ENCODE measurements at places on chromosomes 6 and 20.

GRCh38 chr6:118618676-118619377 is 32.6 kb downstream of the CEP85L start:
- DNase-seq = peak; percentile 70

DNA sequence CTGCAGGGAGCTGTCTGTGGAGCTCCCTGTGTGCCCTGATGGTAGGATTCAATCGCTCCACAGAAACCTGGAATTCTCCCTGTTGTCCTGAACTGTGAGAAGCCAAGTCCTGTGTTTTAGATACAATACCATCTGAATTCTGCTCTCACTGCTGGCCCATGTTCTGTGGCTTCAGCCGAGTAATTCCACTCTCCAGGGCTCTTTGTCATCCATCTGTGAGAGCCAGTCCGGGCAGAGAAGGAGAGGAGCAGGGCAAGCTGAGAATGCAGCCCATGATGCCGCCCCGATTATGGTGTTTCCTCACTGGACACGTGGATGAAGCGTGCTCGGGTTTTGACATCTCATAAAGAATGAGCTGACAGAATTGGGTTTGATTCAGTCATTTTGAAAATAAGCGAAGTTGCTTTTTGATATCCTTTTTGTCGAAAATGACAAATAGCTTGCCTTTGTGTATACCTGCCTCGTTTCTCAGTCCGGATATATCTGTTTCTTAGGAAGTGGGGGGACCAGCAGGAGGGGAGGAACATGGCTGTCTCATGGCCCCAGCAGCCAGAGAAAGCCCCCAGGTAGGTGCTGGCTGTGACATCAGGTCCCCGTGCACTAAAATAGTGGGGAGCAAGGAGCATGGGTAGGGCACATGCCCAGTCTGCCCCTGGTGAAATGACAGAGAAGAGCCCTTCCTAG is 8.2 kb upstream of the CD93 start:
- no peak for DNase-seq

- DNase-seq = no peak
Measured at GRCh38 chr6:49384904-49385303, 78.1 kb downstream of the MMUT start.

- DNase-seq = no peak
Measured at GRCh38 chr20:16748308-16748900, at the start of gene OTOR. Gene OTOR, plus strand, starts transcription at chr20:16748358. Its CDS starts 44 bp downstream, at chr20:16748402.

- no peak for DNase-seq
Measured at GRCh38 chr20:54474866-54475265, 527 bp upstream of the DOK5 start.

DNA sequence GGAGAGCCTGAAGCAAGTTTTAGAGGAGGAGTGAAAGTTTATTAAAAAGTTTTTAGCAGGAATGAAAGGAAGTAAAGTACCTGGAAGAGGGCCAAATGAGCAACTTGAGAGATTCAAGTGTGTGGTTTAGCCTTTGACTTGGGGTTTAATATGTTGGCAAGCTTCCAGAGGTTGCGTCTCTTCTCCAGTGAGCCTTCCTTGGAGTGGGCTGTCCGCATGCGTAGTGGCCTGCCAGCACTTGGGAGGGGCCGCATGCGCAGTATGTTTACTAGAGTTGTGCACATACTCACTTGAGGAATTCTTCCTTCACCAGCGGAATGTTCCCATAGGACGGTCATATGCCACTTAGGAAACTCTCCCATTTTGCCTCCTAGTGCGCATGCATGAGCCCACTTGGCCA is 235.2 kb downstream of the ALDH8A1 start:
- DNase-seq = no peak

GRCh38 chr6:81750681-81751387 is 1.6 kb downstream of the TENT5A start:
- DNase-seq = no peak

DNA sequence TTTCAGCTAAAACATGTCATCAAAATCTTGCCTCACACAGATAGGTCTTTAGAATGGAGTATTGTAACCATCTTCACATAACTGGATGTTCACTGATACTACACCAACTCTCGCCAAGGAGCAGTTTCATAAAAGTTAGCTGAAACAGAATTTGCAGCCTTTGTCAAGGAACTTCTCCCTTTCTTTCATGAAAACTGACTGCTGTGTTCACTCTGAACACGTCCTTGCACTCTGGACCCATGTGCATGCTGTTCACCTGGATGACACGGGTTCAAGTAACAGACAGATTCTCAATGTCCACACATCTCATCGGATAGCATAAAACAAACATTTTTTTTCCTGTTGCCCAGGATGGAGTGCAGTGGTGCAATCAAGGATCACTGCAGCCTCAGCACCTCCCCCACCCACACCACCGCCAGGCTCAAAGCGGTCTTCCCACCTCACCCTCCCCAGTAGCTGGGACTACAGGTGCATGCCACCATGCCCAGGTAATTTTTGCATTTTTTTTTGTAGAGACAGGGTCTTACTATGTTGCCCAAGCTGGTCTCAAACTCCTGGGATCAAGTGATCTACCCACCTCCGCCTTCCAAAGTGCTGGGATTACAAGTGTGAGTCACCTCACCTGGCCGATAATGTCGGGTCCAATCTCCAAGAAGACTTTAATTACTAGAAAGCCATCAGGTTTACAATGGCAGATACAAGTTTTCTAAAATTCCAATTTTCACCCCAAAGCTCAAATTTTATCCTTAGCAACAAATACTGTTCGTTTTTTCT is 9.4 kb downstream of the DIDO1 start:
- DNase-seq = no peak

GRCh38 chr6:139156551-139156950 is 21.7 kb downstream of the HECA start:
- no peak for DNase-seq

- DNase-seq = no peak
Measured at GRCh38 chr20:36173451-36173933, 19.0 kb downstream of the EPB41L1 start.

GRCh38 chr6:11868392-11868791 is 89.8 kb upstream of the ADTRP start:
- no peak for DNase-seq

- DNase-seq = no peak
Measured at GRCh38 chr20:3934624-3935023, 45.4 kb downstream of the PANK2 start.

GRCh38 chr6:110049696-110050439 is 71.8 kb downstream of the GPR6 start:
- no peak for DNase-seq

GRCh38 chr6:135385299-135385698 is 112.2 kb downstream of the AHI1 start:
- no peak for DNase-seq

- no peak for DNase-seq
Measured at GRCh38 chr6:167122041-167122826, 662 bp upstream of the CCR6 start.

- no peak for DNase-seq
Measured at GRCh38 chr20:24681634-24682495, 212.4 kb downstream of the SYNDIG1 start.

DNA sequence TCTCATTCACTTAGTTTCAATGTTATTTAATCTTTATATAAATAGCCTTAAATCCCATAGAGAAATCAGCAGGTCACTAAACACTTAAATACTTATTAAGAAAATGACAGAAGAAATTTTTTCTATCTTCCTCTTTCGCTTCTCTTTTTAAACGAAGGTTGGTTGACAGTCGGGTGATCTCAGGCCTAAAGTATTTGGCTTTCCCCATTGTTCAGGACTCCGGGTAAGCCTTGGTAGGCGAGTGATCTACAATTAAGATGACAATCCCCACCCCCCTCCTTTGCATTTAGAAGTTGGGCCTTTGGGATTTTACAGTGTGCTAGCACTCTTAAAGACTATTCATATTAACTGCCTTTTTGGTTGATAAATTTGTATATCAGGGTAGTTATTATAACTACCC is 19.7 kb upstream of the UTRN start:
- no peak for DNase-seq

DNA sequence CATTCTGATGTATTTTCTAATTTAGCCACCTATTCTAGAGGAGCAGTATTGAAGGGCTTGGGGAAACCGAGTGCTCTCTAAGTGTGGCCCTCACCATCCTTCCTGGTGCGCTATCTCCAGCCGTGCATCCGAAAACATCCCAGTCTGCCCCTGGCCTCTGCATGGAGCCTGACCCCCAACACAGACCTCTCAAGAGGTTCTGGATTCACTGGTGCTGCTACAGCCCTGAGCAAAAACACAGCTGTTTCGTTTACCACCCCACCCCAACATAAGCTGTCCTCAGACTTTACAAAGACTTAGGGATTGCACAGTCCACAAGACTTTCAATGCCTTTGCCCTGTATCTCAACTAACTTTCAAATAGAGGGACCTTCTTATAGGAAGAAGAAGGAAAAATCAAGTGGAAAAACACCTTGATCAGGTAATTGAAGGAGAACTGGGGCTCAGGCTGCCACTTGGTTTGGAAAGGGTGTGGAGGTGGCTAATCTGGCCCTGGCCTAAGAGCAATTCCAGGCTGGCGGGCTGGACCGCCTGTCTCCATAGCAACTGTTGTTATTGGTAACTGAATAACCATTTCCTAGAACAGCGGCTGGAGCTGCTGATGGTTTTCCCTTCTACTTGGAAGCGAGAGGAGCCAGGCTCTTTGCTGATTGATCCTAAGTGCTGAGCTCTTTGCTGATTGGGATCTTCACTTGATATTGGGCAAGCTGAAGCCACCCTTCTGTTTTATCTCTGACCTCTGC is 90.2 kb upstream of the TOX2 start:
- no peak for DNase-seq

DNA sequence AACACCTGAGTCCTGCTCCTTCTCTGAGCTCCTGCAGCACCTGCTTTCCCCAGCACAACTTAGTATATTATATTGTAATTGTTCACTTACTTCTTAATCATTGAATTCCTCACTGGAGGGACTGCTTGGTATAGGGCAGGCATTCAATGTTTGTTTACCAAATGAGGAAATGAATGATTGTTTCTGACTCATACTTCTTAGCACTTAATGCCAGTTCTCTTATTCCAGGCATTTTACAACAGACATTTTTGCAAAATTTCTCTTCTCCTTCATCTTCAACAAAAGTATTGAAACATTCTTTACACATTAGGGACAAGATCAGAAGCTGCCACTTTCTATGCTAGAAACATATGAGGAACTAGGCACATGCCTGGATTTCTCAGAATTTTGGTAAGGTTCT is 119.4 kb downstream of the TBX18 start:
- no peak for DNase-seq

GRCh38 chr6:170455335-170455979 is 97.7 kb downstream of the PSMB1 start:
- DNase-seq = no peak

DNA sequence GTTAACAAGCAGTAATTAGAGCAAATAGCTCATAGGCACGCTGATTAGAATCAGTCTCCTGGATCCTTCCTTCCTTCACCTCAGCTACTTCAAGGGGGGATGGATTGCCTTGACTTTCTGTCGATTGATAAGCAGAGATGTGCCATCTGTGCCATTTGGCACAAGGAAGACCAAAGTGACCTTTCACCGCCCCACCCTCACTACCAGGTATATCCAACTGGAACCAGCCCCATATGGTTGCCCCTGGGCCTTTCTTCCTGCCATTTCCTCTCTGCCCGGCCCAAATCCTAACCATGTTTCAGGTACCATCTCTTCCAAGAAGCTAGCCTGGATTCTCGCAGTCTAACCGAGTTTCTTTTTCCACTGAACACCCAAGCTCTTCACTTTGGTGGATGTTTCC is 8.7 kb upstream of the CPNE5 start:
- no peak for DNase-seq

DNA sequence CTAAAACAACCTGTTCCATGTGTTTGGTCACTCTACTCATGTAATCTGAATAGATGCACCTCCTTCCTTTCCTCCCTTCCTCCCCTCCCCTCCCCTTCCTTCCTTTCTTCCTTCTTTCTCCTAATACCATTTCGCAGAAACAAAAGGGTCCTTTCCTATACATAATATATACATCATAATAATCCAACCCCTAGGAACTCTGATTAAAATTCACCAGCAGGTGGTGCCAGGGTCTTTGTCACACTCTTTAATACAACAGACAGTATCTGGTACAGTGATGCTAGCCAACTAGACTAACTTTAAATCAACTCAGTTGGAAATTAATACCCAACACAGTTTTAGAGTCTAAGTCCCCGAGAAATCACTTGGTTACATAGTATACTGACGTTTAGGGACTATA is 181.2 kb upstream of the SHLD1 start:
- DNase-seq = peak; percentile 65

DNA sequence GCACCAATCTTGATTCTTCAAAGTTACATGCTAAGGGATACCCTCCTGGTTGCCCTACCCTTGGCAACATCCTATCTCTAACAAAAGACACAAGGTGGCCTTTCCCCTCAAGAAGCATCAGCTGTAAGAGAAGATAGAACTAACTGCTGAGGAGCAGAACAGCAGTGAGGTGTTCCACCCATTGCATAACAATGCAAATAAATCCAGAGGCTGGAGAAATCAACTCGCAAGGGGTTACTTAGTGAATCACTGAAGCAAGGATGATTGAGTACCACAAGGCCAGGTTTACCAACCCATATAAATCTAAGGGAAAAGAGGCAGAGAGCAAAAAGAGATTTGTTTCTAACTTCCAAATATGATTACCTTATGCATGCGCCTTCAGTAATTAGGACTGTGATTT is 36.7 kb downstream of the F13A1 start:
- no peak for DNase-seq

- DNase-seq = no peak
Measured at GRCh38 chr6:136921936-136922684, at the start of gene SLC35D3. Gene SLC35D3, plus strand, starts transcription at chr6:136922301. Its CDS starts 128 bp downstream, at chr6:136922429.

- no peak for DNase-seq
Measured at GRCh38 chr6:151060766-151061531, 178.8 kb upstream of the AKAP12 start.

GRCh38 chr6:24287239-24287638 is 70.6 kb downstream of the DCDC2 start:
- no peak for DNase-seq

DNA sequence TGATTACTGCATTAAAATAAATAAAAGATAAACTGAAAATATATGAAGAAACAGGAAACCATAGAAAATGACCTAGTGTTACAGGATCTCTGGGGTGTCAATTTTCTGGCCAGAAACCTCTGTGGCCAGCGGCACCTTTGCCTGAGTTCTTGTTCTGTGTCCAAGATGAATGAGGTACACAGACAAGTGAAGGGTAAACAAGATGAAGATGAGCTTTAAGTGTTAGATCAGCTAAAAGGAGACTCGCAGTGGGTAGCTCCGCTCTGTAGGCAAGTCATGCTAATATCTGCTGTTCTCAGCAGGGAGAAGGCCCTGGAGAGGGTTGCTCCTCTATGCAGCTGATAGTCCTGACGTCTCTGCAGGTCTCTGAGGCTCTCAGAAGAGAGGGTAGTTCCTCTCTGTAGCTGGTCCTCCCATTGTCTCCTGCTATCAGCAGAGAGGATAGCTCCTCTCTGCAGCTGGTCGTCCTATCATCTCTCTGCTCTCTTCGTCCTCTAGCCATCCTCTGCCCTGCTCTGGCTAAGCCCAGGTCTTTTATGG is 35.9 kb upstream of the TBC1D22B start:
- DNase-seq = no peak

- no peak for DNase-seq
Measured at GRCh38 chr6:14640631-14641030, 523.1 kb downstream of the CD83 start.

- no peak for DNase-seq
Measured at GRCh38 chr6:113978084-113978675, 7.2 kb upstream of the HDAC2 start.

GRCh38 chr6:148203281-148203925 is 139.2 kb upstream of the SASH1 start:
- no peak for DNase-seq

GRCh38 chr6:12968290-12968689 is 251.7 kb downstream of the PHACTR1 start:
- DNase-seq = no peak

GRCh38 chr20:40323361-40323794 is 365.7 kb downstream of the MAFB start:
- DNase-seq = no peak
